ENCODE measurements at places on chromosomes 3 and 15.

GRCh38 chr3:122793568-122794416, at the start of gene HSPBAP1:
Gene HSPBAP1 (minus strand): TSS chr3:122793831. CDS start chr3:122793680, 151 bp downstream.
- no peak for DNase-seq

GRCh38 chr3:46321461-46322104, 32.3 kb upstream of the CCR2 start:
- DNase-seq = no peak

DNA sequence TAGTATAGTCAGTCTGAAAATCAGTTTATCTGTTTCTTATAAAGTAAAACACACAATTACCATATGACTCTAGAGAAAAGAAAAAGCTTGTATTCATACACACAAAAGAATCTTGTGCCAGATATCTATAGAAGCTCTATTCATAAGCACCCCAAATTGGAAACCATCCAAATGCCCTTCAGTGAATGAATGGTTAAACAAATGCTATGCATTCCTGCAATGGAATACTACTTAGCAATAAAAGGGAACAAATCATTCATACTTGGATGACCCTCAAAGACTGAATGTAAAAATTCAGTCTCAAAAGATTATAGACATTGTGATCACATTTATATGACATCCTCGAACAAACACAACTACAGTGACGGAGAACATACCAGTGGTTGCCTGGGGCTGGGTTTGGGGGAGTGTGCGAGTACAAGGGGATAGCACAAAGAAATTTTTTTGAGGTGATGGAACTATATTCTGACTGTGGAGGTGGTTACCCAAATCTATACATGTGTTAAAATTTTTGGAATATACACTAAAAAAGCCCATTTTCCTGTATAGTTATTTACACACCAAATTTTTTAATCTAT, 680.6 kb downstream of the NTRK3 start:
- no peak for DNase-seq

DNA sequence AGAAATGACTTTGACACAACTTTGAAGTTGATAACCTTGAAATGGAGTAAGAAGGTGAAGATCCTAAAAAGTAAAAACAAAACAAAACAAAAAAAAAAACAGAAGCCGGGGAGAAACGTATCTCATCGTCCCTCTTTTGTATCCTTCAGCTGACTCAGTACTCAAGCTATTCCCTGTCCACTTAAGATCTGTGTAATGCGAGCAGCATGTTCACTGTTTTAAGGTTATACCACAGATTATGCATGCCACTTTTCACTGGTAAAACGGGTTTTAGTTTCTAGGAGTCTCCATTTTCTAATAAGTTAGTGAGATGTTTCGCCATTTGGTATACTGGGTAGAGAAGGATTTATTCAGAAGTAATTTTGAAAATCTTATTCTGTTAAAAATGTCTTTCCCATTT, 324.3 kb downstream of the FEZF2 start:
- no peak for DNase-seq

DNA sequence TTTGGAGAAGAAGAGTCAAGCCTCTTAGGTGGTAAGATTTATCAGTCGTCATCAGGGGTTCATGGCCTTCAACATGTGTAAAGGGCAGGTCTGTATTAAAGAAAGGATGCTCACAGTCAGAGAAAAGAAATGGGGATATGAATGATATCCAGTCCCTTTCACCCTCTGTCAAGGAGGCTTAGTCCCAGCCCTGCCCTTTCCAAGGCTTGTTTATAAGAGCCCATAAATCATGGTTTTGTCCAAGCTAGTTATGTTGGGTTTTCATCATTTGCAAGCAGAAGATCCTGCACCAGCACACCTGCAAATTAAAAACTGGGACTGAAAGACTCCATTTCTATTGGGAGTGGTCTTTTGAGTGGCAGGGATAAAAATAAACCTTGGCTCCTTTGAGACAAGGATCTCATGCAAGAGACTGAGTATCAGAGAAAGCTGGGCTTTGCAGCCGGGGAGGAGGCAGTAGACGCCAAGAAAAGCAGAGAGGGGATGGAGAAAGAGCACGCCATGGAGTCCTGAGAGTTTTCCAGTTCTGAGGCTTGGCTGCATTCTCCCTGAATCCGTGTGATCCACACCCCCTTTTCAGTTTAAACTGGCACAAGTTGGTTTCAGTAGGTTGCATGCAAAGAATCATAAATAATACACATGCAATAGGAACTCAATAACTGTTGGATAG, 12.6 kb upstream of the PDIA5 start:
- DNase-seq = no peak

DNA sequence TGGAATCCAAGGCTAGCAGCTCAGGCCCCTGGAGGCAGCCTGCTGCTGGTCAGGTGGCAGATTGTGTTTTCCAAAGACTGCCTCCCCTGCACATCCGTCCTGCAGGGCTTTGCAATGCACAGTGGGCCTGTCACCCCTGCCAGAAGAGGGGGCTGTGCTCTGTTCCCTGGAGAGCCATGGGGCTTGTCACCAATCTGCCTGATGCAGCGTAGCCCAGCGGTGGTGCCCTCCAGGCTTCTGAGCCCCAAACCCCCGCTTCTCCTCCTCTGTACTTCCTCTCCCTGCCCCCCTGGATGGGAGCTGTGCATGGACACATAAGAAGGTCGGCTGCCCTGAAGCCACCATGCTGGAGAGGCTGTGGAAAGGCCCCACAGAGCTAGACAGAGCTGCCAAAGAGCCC, 10.0 kb upstream of the PLXNA1 start:
- DNase-seq = no peak

DNA sequence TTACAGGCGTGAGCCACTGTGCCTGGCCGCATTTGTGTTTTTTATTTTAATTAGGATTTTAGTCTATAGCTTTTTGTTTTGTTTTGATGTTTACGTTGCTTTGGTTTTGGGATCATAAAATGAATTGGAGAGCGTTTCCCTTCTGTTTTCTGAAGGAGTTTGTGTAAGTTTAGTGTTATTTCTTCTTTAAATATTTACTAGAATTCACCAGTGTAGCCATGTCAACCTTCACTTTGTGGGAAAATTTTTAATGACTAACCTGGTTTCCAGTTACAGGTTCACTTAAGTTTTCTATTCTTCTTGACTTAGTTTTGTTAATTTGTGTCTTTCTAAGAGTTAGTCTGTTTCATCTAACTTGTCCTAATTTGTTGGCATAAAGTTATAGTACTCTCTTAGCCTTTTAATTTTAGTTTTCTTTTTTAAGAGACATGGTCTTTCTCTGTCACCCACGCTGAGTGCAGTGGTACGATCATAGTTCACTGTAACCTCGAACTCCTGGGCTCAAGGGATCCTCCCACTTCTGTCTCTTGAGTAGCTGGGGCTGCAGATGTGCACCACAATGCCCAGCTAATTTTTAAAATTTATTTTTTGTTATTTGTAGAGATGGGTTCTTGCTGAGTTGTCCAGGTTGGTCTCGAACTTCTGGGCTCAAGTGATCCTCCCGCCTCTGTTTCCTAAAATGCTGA, 61.0 kb downstream of the CHD2 start:
- DNase-seq = no peak

- DNase-seq = no peak
Observed at GRCh38 chr3:124967964-124968363, 33.4 kb upstream of the MUC13 start.

DNA sequence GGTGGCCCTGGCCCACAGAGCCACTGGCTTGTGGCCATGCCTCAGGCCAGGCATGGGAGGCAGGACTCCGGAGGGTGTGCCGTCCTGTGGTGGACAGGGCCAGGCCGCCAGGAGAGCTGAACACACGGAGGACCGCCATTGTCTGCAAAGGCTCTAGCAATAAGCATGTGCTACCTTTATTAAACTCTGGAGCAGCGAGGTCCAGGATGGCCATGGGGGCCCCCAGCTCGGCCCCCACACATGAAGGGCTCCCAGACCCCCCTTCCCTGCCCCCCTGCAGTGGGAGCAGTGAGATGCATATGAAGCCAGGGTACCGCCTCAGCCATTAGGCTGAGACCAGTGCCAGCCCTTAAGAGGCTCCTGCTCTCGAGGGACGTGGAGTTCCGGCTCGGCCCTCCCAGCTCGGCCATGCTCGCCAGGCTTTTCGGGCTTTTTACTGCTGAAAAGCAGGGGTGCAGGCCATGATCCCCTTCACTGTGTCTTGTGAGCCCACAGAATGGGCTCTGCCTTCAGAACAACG, 2.7 kb downstream of the AMIGO3 start:
- no peak for DNase-seq

DNA sequence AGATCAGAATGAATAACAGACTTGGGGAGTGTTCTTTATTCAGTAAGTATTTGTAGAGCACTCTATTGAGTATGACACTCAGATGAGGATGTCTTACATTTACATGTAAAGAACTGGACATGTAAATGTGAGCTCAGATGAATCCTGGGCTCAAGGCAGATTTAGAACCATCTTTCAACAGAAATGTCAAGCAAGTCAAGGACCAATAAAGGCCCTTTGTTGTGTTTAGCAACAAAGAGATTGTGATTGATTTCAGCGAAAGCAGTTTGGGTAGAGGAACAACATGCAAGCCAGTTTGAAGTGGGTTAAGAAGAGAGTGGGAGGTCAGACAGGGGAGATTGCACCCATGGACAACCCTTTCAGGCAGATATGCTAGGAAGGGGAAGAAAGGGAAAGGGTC, 194.2 kb upstream of the DNAJC19 start:
- no peak for DNase-seq

- DNase-seq = no peak
Observed at GRCh38 chr3:23798876-23799275, 6.9 kb upstream of the UBE2E1 start.

GRCh38 chr3:156918746-156919145, 92.6 kb downstream of the LEKR1 start:
- no peak for DNase-seq

GRCh38 chr3:17195192-17195611, 310.4 kb downstream of the PLCL2 start:
- DNase-seq = no peak

Data from stimulated activated naive CD4-positive, alpha-beta T cell treated with Interleukin-2 at 50 U/mL for 16 hours (primary cell).